ENCODE measurements at places on chromosomes 3 and 15. TPM values are rescaled to one million over a fixed set of nuclear protein-coding genes. Genes with fewer than 3 reads are reported as not detected.

GUCA1C gene
- 0.28 TPM for total RNA-seq

LTK gene
- total RNA-seq: 0.83 TPM

TLR9 gene
- not detected for total RNA-seq

RGMA gene
- total RNA-seq: 2.0 TPM

ATP13A5 gene
- not detected for total RNA-seq

EXD1 gene
- total RNA-seq: not detected

POLG gene
- 28.0 TPM for total RNA-seq

TNNC1 gene
- 15.0 TPM for total RNA-seq

UROC1 gene
- total RNA-seq: 4.2 TPM

DNAJB8 gene
- total RNA-seq: not detected

RPL4 gene
- total RNA-seq: 3,351 TPM

CLCN2 gene
- total RNA-seq: 11.8 TPM

ITIH1 gene
- total RNA-seq: 120 TPM

DNASE1L3 gene
- total RNA-seq: 0.97 TPM

TEX55 gene
- not detected for total RNA-seq

CIP2A gene
- total RNA-seq: 9.8 TPM

BCHE gene
- 12.5 TPM for total RNA-seq

FILIP1L gene
- total RNA-seq: 48.2 TPM

PRSS50 gene
- total RNA-seq: 1.1 TPM

CPN2 gene
- total RNA-seq: 3.5 TPM

SLC27A2 gene
- total RNA-seq: 41.3 TPM

Measured in hepatocyte (in vitro differentiated cells).